ENCODE measurements at places on chromosomes 4 and X. TPM values are rescaled to one million over a fixed set of nuclear protein-coding genes. Genes with fewer than 3 reads are reported as not detected.

TEX13D gene
- total RNA-seq, result not detected

APELA gene
- not detected for total RNA-seq

VCX3A gene
- not detected for total RNA-seq

FAAH2 gene
- total RNA-seq, result 0.33 TPM

PDGFC gene
- total RNA-seq, result 8.8 TPM

KLF8 gene
- 0.65 TPM for total RNA-seq

GAGE12H gene
- not detected for total RNA-seq

PHKA1 gene
- 6.5 TPM for total RNA-seq

CT45A1 gene
- not detected for total RNA-seq

LPAR4 gene
- total RNA-seq, result not detected

SYTL5 gene
- total RNA-seq, result 0.10 TPM

KCND1 gene
- 0.19 TPM for total RNA-seq

VEGFD gene
- total RNA-seq, result 0.65 TPM

RASL11B gene
- not detected for total RNA-seq

BEX5 gene
- not detected for total RNA-seq

CT45A2 gene
- total RNA-seq, result not detected

TLR10 gene
- not detected for total RNA-seq

CCKAR gene
- total RNA-seq, result not detected

PIN4 gene
- 10.5 TPM for total RNA-seq

CDKL2 gene
- 0.29 TPM for total RNA-seq

ODAPH gene
- not detected for total RNA-seq

SLC2A9 gene
- 0.38 TPM for total RNA-seq

SPANXN3 gene
- total RNA-seq, result not detected

CHIC2 gene
- 89.2 TPM for total RNA-seq

BMX gene
- 119 TPM for total RNA-seq
